ENCODE measurements at places on chromosomes 12 and 14.

- DNase-seq = no peak
Observed at GRCh38 chr14:74019408-74020137, 424 bp downstream of the BBOF1 start.

DNA sequence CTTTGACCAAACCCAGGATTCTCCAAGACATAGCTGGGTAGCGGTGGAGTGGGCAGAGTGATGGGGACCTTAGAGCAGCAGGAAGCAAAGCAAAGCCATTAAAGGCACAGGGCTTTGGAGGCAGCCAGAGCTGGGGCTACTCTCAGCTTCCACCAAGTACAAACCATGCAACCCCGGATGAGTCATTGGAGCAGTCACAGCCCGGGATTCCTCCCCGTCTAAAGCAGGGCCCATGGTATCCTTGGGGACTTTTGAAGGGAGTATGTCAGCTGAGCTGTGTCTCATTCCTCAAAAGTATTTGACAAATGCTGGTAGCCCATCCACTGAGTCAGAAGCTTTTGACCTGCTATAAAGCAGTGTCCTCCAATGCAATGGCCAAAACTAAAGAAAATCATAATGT is 9.7 kb upstream of the IFI27 start:
- no peak for DNase-seq

- no peak for DNase-seq
Observed at GRCh38 chr12:103964805-103965204, 867 bp upstream of the TDG start.

- DNase-seq = no peak
Observed at GRCh38 chr12:50219544-50219943, 52.4 kb upstream of the CERS5 start.

Data from HL-60 (cell line).